Sciatic nerve (tissue), 2 donors: ENCODE measurements at places on chromosomes 1 and 21. TPM values are rescaled to one million over a fixed set of nuclear protein-coding genes. Genes with fewer than 3 reads are reported as not detected.

The SLC1A7 gene
- total RNA-seq = 0.89 TPM

The CNN3 gene
- 419 TPM for total RNA-seq

The FBXO28 gene
- 29.7 TPM for total RNA-seq

The CDA gene
- 4.3 TPM for total RNA-seq

The MCOLN2 gene
- 6.5 TPM for total RNA-seq

The RNF186 gene
- not detected for total RNA-seq

The PADI2 gene
- 21.2 TPM for total RNA-seq

The NFIA gene
- 143 TPM for total RNA-seq

The FCRL2 gene
- total RNA-seq = 0.31 TPM

The ST6GALNAC5 gene
- 20.0 TPM for total RNA-seq

The ZBTB8B gene
- 0.04 TPM for total RNA-seq
